Suppressor macrophage (primary cell): ENCODE measurements at places on chromosomes 6 and 20.

DNA sequence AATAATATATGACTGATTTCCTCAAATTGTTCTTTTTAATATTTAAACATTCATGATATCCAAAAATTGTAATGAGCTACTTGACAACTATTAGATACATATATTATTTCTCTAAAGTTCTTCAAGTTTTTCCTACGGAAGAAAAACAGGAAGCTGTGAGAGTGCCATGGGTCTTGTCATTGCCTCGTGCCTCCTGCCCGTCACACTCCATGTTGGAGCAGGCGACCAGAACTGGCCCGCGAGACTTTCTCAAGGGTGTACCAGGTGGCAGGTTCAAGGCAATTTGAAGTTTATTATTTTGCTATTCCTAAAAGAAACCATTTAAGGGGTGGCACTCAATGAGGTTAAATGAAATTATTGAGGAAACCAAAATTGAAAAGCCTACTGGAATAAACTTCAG lies 337.2 kb downstream of the HACE1 start:
- peak; percentile 69 for DNase-seq

GRCh38 chr6:30061092-30061857 lies at the start of gene POLR1H:
POLR1H (plus strand) TSS chr6:30061265; CDS start chr6:30061525, 260 bp downstream.
- peak; percentile 98 for DNase-seq

- DNase-seq = no peak
Measured at GRCh38 chr6:143882401-143882930, 18.2 kb downstream of the ZC2HC1B start.

- DNase-seq = no peak
Measured at GRCh38 chr20:59820204-59821041, 113.0 kb downstream of the SYCP2 start.

- no peak for DNase-seq
Measured at GRCh38 chr6:39298061-39298460, 16.2 kb downstream of the KCNK17 start.

- DNase-seq = no peak
Measured at GRCh38 chr20:404088-404487, 4.0 kb upstream of the RBCK1 start.

GRCh38 chr6:124723671-124724070 lies 238.6 kb upstream of the RNF217 start:
- DNase-seq = no peak

DNA sequence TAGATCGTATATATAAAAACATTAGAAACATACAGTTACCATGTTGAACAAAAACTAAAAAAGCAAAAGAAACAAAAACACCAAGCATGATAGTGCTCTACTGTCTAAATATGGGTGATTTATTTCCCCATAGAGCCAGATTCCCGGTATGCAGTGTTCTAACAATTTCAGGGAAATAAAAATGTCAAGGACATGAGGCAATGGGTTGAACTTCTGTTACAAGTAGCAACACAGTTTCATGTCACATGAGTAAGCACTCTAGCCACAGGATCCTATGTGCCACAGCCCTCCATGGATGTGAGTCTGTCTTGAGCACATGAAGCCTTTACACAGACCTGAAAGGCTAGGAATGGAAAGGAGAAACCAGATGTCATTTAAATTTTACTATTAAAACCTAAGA lies 96.0 kb downstream of the MAP3K5 start:
- peak; percentile 71 for DNase-seq

DNA sequence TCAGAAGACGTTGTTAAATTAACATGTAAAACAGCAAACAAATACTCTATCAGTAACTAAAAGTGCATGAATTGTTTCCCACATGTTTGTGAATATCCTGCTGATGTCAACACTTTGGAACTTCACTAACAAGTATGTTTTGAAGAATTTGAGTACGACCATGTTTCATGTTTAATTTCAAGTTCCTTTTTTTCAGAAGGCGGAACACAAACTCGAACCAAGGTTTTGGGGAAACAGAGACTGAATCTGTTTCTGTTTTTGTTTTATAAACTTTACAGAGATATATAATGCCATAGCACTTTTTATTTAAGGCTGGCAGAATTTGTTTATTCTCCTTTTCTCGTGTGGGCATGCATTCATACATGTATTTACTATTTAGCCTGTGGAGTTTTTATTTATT lies 509.3 kb upstream of the CITED2 start:
- peak; percentile 82 for DNase-seq

- DNase-seq = no peak
Measured at GRCh38 chr6:142015011-142015410, 117.7 kb upstream of the GJE1 start.

DNA sequence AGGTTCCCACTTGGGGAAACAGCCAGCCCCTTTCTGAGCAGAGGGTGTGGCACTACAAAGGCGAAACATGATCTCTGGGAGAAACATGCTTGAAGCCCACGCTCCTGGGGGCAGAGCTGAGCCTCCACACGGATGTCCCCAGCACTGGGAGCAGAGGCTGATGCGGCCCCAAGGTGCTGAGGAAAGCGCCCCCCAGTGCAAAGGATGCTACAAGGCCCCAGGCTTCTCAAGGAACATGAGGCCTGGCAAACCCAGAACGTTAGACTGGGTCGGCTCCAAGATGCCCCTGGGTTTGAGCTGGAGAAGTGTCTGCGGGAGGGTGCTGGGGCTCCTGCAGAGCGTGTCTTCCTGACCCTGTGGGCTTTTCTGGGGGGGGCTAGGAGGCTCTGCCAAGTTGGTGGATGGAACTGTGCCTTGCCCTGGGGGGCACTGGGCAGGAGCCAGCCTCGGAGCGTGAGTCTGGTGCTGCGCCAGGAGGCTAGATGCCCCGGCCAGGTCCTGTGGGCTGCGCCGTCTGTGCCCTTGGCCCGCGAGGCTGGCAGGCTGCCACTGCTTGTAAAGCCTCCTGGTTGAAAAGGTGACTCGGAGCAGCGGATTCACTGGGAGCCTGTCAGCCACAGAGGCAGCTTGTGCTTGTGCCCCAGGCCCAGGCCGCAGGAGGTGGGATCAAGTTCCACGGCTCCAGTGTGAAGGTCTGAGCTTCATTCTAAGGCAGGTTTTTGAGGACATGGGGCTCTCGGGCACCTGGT lies 8.1 kb downstream of the SYNJ2 start:
- DNase-seq = no peak

DNA sequence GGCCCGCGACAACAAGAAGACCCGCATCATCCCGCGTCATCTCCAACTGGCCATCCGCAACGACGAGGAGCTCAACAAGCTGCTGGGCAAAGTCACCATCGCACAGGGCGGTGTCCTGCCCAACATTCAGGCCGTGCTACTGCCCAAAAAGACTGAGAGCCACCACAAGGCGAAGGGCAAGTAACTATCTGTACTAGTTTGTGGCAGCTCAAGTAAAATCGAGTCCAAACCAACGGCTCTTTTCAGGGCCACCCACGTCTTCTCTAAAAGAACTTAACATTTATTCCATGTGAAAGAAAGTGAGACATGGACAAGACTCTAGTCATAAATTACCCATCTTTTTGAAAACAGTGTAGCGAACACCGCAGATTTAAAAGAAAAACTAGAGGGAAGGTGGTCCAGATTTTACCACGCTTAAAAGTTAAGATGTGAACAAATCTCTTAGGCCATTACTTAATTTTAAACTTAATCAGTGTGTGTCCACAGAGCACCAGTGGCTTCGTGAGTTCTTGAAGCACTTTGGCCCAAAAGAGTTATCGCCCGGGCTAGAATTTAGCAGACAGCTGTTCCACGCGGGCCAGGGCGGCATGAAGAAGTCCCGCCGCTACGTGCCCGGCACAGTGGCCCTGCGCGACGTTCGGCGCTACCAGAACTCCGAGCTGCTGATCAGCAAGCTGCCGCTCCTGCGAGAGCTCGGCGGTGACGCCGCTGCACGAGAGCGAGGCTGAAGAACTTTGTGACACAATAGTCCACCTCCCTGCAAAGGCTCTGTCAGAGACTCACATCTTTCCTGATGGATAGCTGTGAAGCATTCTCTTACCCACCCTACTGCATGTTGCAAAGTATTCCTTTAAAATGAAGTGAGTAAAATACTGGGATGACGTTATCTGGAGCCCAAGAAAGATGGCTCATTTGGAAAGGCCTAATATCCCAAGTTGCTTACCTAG lies 113.9 kb upstream of the PRSS16 start:
- DNase-seq = peak; percentile 71

DNA sequence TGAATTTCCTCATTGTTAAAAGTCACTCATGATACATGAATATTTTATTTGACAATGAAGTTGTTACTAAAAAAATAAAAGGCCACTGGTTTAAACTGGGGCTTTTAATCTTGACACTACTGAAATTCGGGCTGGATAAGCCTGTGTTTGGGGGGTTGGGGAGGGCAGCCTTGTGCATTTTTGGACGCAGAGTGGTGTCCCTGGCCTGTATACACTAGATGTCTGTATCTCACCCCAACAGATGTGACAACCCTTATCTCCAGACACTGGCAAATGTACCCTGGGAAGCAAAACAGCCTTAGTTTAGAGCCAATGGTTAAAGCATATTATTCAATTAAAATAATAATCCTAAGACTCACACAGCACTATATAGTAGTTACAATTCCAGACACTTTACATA lies 24.8 kb downstream of the MAN1A1 start:
- no peak for DNase-seq

GRCh38 chr6:154752022-154752421 lies 18.8 kb downstream of the SCAF8 start:
- DNase-seq = no peak

DNA sequence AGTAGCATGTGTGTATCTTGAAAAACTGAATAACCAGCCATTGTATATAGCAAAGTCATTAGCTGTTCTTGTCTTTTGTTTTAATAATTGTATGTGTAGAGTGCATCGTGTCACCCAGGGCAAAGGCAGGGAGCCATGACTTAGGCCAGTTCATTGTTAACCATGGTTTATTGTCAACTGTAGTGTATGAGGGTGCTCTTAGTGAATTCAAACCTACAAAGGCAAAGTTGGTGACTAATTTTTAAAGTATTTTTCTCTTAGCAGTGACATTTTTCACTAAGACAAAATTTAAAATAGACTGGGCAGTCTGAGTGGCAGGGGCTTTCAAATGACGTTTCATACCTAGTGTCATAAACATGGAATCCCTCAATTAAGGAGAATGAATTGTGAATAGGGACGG lies 79.0 kb downstream of the TULP4 start:
- no peak for DNase-seq

DNA sequence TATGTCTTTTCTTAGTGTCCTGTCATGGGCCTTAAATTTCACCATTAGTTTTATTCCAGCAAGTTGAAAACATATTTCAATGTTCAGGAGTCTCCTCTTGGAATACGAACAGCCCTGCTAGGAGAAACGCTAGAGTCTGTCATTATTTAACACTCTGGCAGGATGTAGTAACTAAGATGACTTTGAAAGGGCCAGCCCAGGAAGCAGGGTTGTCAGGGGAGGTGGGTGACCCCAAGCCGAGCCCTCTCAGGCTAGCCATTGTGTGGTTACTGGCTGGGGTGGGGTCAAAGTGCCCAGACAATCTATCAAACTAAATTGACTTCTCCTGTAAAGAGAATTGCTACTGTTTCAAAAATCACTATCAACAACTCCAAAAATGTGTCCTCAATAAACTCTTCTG lies 67.8 kb downstream of the LY86 start:
- DNase-seq = no peak

- DNase-seq = peak; percentile 74
Measured at GRCh38 chr20:1034415-1034789, 32.3 kb upstream of the RSPO4 start.

- no peak for DNase-seq
Measured at GRCh38 chr6:133333852-133334251, 92.7 kb downstream of the EYA4 start.

DNA sequence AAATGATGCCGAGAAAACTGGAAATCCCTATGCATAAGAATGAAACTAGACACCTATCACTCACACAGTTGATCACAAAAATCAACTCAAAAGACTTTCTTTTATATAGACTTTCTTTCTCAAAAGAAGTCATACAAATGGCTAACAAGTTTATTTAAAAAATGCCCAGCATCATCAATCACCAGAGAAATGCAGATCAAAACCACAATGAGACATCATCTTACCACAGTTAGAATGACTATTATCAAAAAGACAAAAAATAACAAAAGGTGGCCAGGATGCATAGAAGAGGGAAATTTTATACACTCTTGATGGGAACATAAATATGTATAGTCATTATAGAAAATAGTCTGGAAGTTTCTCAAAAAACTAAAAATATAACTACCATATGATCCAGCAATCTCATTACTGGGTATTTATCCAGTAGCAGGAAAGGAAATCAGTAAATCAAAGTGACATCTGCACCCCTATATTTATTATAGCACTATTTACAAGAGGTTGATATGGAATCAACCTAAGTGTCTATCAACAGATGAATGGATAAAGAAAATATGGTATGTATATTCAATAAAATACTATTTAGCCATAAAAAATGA lies 3.4 kb upstream of the RNF217 start:
- peak; percentile 42 for DNase-seq

DNA sequence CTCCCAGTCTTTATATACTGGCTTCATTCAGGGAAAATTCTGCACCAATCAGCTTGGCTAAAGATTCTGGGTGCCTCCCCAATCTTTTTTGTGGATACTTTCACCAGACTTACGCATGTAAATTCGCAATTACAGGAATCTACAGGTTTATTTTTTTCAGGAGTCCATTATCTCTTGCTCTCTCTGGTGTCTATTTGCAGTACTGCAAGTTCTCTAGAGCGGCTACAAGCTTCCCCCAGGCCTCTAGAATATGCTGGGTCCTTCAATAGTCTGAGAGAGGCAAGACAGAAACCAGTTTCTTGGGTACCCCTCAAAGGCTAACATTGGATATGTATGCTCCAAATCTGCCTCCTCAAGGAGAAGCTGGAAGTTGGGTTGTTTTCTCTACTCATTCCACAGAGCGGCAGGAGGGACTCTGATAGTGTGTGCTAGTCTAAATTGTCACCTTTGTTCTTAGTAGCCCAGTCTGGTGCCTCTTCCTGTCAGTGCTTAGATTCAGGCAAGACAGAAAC lies 58.5 kb downstream of the SUN5 start:
- peak; percentile 22 for DNase-seq

- DNase-seq = no peak
Measured at GRCh38 chr20:42510686-42511085, 679.0 kb downstream of the PTPRT start.

DNA sequence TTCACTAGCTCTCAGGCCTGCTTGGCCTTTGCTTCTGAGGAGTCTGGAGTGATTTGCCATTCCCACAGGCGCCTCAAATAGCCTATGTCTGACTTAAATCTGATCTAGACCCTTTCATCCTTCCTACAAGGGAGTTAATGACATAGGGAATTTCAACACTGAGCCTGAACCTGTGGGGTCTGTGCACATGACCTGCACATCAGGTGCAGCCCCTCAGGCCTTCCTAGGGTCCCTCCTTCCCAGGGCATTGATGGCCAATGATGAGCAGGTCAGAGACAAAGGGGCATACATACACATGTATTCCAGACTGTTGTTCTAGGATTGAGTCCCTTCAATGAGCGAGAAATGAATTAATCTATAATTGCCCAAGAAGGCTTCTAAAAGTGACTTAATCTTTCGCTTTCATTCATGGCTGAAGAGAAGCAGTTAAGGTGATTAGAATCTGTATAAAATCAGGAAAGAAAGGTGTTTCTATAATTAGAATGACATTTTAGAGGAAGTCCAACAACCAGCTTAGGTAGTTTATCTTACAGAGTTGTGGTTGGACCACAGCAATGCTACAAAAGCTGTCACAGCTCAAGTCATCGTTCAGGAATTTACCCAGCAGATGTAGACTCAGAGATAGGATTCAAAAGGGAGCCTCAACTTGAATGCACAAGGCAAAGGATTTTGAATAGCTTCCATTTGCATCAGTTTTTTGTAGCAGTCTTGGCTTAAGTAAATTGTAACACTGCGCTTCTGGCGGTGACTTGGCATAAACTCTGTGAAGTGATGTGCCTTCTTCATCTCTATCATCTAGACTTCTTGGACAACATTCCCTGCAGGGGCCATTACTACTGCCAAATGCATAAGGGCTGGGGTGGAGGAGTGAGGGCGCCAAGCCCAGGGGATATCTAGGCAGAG lies 27.0 kb upstream of the TBC1D7 start:
- DNase-seq = no peak

GRCh38 chr6:143594647-143595046 lies 83.1 kb upstream of the PHACTR2 start:
- DNase-seq = no peak
